ENCODE measurements at places on chromosomes 6 and 20. TPM values are rescaled to one million over a fixed set of nuclear protein-coding genes. Genes with fewer than 3 reads are reported as not detected.

DNA sequence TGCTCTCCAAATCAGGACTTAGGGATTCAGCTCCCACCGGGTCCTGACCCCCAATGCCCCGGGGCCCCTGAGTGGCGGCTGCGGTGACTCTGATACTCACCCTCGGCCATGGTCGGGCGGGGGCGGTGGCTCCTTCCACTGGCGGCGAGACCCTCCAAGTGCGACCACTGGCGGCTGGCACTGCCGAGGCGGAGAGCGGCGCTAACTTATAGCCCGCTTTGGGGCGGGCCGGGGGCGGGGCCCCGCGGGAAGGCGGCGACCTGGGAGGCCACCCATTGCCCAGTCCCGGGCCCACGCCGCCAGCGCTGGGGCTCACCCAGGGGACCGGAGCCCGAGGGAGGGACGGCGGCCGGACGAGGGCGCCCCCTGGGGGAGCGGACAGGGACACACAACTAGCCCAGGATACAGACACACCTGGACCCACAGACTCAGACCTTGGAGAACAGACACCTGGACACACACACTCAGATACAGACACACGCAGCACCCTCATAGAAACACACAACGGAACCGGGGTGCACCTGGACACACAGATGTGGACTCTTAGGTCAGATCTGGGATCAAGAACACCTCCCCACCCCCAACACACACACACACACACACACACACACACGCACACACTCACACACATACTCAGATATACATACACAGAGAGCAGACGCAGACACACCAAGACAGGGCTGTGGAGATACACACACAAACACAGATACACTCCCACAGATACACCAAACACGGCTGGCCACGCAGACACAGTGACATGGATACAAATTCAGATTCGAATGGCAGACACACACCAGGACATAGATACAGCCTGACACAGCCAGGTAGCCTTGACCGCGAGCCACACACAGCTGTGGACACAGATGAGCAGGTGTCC is at the start of gene TGM2:
Gene TGM2 (minus strand): TSS at position 182 of the 877 bp plus-strand sequence. CDS start 72 bp downstream, at position 110.
- peak; percentile 14 for DNase-seq

GRCh38 chr6:9103876-9104521 is 668.7 kb upstream of the SLC35B3 start:
- no peak for DNase-seq

The ELOVL4 gene
- total RNA-seq: 27.6 TPM

DNA sequence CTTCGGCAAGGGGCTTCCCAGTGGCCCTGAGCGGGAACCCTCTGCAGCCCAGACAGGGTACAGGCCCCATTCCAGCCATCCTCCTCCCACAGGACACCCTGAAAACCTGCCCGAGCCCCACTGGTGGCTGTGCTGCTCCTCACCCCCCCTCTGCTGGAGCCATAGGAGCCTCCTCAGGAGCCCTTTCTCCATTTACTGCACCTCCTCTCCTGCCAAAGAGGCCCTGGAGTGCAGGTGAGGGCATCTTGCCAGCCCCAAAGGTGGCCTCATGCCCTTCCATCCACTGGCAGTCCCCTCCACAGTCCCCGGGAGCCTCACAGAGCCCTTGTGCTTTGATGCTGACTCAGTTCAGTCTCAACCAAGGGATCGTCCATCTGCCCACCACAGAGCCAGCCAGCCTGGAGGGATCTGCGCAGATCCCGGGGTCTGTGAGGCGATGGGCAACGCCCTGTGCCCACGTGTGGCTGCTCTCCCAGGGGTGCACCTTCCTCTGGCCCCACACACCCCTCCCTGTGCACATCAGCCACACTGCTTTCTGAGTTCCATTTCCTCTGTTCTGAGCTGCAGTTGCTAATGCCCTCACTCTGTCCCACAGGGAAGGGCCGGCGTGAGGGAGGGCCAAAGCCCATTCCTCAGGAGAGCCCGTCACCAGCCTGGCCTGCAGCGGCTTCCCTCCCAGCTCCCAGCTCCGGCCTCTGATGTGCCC is 228.5 kb downstream of the DLL1 start:
- DNase-seq: no peak

GRCh38 chr20:51376111-51376510 is 166.4 kb downstream of the NFATC2 start:
- no peak for DNase-seq

GRCh38 chr6:71332012-71332411 is 43.4 kb downstream of the OGFRL1 start:
- DNase-seq: no peak

- DNase-seq: no peak
Measured at GRCh38 chr20:23049201-23050075, at the start of gene THBD. THBD (minus strand) TSS chr20:23049672; CDS start chr20:23049504, 168 bp downstream.

GRCh38 chr6:44701637-44702101 is 314.2 kb downstream of the CDC5L start:
- DNase-seq: no peak

- DNase-seq: no peak
Measured at GRCh38 chr6:141426400-141426980, 706.2 kb upstream of the GJE1 start.

The HNF4A gene
- 0.17 TPM for total RNA-seq

- DNase-seq: no peak
Measured at GRCh38 chr20:59333951-59334350, 33.5 kb downstream of the EDN3 start.

The MYCT1 gene
- total RNA-seq: not detected

DNA sequence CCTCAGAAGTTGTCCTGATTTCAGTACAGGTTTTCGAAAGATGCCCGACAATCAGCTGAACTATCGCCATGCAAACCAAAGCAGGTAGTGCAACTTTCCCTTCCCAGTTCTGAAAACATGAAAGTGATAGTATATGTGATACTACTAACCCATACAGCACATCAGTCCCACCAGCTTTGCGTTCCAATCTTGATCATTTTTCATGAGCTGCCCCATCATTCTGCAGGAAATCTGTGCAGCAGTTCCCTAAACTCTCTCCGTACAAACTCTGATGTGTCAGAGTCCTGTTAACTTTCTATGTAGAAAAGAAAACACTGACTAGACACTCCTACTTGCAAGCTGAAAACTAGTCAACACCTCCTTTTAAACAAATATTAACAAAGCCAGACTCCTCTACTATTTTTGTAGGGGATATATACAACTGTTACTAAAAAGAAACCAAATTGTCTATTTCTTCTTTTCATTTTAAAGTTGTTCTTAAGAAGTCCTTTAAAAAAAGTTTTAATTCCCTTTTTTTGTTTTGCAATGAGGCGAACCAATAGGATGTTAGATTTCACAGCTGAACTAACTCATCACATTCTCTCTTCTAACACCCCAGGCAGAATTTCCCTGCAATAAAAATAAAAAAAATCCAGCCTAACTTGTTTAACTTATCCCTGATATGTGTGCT is 99.6 kb upstream of the DST start:
- DNase-seq: no peak

GRCh38 chr6:132365281-132365907 is 35.9 kb downstream of the MOXD1 start:
- DNase-seq: no peak

DNA sequence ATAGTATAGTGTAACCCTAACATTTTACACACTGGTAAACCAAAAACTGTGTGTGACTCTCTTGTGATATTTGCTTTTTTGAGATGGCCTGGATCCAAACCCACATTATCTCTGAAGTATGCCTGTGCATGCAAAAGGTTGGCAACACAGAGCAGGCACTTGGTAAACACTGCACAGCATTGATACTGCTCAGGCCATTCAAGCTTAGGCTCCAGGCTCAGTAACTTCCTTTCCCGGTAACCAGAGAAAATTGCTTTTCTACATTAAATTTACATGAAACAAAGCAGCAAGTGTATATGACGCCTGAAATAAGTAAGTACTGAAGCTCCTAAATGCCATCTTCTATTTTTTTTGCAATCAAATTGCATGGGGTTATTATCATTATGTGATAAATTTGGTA is 205.7 kb downstream of the EPM2A start:
- no peak for DNase-seq

DNA sequence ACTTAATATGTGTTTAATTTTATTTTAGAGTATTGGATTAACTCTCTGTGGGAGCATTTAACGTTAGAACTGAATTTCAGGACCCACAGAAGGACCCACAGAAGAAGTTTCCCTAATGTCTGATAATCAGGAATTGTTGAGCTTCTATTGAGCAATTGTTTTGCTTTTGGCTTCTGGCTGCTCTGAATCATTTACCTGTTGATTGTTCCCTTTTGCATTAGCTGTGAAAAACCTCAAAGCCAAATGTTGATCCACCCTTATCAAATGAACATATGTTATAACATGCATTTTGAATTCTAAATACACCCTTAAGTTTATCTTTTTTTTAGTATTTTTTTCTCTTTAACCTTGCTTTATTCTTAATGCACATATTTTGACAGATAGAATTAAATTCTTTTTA is 393.5 kb downstream of the LAMA2 start:
- no peak for DNase-seq

- DNase-seq: no peak
Measured at GRCh38 chr6:105458084-105458483, 55.2 kb upstream of the PREP start.

DNA sequence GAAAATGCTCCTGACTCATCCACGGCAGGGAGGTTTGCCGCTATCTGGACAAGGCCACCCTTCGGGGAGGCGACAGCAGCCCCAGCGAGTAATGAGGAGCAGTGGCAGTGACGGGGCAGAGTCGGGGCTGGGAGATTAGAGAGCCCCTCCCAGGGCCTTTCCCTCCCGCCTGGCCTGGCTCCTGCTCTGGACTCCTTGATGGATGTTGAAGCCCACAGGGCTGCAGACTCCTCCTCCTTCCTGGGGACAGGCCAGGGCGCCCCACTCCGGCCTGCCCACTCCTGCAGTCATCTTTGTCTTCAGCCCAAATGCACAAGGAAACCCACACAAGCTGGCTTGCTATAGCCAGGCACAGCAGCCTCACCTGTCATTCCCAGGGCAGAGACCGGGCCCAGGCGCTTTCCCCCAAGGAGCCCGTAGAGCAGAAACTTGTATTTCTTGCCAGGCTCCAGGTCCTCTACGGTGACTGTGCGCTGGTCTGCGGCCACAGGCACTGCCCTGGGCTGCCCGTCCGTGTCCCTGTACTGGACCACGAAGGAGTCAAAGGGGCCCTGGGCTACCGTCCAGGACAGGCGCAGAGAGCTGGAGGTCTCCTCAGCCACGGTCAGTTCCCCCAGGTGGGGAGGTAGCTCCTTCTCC is 7.7 kb downstream of the CYP21A2 start:
- no peak for DNase-seq

DNA sequence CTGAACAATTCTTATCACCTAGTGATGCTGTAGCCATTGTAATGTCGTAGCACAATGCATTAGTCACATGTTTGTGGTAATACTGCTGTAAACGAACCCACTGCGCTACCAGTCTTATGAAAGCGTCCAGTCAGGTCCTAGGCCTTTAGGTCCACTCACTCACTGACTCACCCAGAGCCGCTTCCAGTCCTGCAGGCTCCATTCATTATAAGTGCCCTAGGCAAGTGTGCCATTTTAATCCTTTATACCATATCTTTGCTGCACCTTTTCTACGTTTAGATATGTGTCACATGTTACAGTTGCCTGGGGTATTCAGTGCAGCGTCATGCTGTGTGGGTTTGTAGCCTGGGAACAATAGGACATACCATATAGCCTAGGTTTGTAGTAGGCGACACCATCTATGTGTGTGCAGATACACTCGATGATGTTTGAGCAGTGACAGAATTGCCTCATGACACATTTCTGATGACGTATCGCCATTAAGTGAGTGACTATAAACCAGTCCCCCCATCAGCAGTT is 15.4 kb downstream of the IGF2R start:
- DNase-seq: no peak

The PRDM13 gene
- total RNA-seq: 0.06 TPM

The CCND3 gene
- total RNA-seq: 37.3 TPM

GRCh38 chr6:35178932-35179832 is 34.6 kb upstream of the SCUBE3 start:
- DNase-seq: no peak

- no peak for DNase-seq
Measured at GRCh38 chr20:37362821-37363220, 16.9 kb downstream of the SRC start.

The SCGN gene
- not detected for total RNA-seq

DNA sequence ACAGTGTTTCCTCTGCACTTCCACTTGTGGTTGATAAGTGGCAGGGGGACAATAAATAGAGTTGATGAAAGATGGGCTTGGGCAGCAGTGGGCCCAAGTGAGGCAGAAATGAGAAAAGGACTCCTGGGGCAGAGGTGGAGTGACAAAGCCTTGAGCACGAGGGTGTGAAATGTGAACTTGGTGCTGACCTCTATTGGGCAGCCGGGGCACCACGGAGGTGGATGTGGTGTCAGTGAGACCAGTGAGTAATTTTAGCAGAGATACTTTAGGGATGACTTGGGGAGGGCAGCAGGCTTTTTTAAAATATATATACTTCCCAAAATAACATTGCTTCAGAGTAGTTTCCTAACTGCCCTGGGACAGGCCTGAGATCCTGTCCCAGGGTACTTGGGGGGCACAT is 30.6 kb upstream of the MYLK2 start:
- DNase-seq: no peak

The VPS52 gene
- total RNA-seq: 11.3 TPM

The SLC24A3 gene
- not detected for total RNA-seq

DNA sequence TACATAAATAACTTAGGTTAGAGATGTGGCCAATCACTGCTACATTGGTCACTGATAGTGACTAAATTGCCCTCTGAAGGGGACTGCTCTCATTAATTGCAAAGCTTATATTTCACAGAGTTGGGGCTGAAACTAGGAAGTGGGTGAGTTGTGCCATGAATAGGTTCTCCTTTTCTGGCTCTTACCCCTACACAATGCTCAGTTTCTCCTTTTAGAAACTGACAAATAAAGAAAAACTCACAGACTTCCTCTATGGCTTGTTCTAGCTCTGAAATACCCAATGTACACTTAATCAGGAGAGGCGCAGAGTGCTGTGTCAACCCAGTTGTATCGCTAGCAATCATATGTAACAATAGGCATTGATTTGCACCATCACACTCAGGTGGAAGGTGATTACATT is 41.2 kb upstream of the PROKR2 start:
- DNase-seq: no peak

- peak; percentile 47 for DNase-seq
Measured at GRCh38 chr20:14142171-14142570, 146.9 kb downstream of the MACROD2 start.

The SCAND1 gene
- total RNA-seq: 83.0 TPM

All from G401 (cell line).